Esophagus squamous epithelium (tissue), 5 donors: ENCODE measurements at places on chromosomes 11 and 22. TPM values are rescaled to one million over a fixed set of nuclear protein-coding genes. Genes with fewer than 3 reads are reported as not detected.
A peak's percentile ranks its signal among the peaks of the same experiment; 100 is the strongest.

UBQLN3 gene
- total RNA-seq: not detected

BATF2 gene
- total RNA-seq: not detected

DNA sequence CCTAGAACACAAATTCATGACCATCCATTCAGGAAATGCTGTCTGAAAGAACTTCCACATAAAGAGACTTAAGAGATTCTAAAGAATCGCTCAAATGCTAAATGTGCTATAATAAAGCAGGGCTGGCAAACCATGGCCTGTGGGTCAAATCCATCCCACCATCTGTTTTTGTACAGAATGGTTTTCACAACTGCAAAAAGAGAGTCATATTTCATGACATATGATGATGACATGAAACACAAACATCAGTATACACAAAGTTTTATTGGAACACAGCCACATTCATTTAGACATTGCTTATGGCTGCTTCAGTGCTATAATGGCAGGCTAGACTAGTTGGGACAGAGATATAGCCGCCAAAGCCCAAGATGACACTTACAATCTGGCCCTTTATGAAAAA, 85.1 kb downstream of the RRAS2 start:
- H3K4me3 ChIP-seq: no peak overlapping the region
- no peak for DNase-seq
- H3K36me3 ChIP-seq: no peaks in the 10 kb centered on the region
- H3K4me1 ChIP-seq: no peaks in the 10 kb centered on the region

PGA5 gene
- total RNA-seq: 0.19 TPM

DNA sequence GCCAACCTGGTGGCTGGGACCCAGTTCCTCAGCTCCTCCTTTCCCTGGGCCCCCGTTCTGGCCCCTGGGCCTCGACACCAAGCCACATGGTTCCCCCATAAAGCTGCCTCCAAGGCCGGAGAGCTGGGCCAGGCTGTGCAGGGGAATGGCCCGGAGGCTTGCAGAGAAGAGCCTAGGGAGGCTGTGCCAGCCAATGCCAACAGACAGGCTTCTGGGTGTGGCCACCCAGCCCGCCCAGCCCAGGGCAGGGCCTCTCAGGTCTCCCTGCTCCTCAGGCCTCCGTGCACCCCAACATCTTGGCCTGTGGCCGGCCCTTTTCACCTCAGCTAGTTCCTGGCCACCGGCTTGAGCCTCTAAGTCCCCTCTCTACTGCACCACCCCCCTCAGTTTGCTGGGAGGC, 17.4 kb upstream of the FLRT1 start:
- no peak overlapping the region for H3K27ac ChIP-seq
- no peaks in the 10 kb centered on the region for H3K27me3 ChIP-seq
- no peak overlapping the region for H3K4me3 ChIP-seq
- H3K36me3 ChIP-seq: no peaks in the 10 kb centered on the region
- H3K4me1 ChIP-seq: peaks cover 32% of the 10 kb centered on the region

DNA sequence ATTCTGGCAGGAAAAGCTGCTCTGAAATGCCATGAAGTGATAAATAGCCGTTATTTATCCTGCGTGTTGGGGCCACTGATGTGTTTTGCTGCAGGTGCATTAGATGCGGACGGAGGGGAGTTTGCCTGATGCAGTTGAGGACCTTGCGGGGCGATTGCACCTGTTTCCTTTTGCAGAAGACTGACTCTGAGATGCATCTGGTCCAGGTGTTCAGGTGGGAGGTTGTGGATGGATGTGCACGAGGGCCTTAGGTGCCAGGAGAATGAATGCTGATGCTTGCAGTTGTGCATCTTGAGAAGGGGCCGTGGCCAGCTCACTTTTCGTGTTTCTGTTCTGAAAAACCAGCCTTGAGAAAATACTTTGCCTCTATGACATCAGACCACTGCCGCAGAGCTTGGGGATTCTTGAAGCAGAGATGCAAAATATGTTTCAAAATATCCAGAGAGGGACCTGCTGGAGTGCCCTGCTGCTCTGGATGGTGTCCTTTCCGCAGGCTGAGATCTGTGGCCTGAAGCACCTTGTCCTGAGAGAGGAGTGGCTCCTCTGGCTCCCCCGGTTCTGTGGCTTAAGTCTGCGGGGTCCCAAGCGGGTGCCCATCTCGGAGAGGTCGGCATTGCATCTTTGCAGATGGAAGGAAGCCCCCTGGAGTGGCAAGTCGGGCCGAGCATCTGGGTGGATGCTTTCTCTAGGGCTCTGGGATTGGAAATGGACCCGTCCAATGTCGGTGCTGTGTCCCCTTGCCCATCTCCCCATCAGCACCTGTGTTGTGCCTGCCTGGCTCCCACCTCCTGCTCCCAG, 1031.1 kb downstream of the TBC1D22A start:
- H3K36me3 ChIP-seq: no peaks in the 10 kb centered on the region
- H3K4me1 ChIP-seq: no peaks in the 10 kb centered on the region
- DNase-seq: no peak
- no peak overlapping the region for H3K27ac ChIP-seq

DNA sequence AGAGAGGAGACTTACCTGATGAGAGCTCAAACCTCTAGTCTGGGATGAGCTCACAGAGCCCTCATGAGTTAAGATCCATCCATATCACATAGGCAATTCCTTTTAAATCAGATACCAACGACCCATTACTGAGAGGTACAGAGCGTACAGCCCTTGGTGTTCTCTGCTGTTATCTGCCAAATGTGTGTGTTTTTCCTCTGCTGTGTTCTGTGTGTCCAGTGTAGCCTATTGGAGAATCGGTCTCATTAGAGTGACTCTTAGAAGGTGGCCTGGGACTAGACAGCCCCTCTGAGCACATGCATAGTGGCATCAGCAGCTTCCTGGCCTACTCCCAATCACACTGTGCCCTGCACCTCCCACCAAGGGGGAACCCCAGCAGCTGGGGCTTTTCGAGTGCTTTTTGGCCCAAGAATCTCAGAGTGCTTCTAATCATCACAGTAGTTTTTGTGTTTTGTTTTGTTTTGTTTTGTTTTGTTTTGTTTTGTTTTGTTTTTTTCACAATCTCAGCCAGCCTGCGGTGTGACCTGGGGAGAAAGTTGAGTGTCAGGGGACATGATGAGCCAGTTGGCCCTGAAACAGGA, 25.4 kb downstream of the TP53AIP1 start:
- no peak overlapping the region for H3K4me3 ChIP-seq
- H3K27me3 ChIP-seq: no peaks in the 10 kb centered on the region

DNA sequence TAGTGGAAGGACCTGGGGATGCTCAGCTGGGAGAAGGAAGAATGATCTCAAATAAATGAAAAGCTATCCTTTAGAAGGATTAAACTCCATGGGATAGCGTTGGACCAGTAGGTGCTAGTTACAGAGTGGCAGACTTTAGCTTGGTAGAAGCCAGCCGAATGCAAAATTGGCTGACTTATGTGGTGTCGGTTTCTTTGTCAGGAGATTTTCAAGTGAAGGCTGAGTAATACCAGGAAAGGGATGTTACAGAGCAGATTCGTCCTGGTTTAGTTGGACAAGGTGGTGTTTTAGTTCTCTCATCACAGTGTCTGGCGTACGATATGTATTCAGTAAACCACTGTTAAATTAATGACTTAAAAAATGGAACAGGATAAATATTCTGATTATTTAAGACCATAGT, 26.0 kb downstream of the FDX1 start:
- H3K27ac ChIP-seq: no peak overlapping the region
- H3K4me3 ChIP-seq: no peak overlapping the region
- no peak for DNase-seq
- no peaks in the 10 kb centered on the region for H3K27me3 ChIP-seq
- no peaks in the 10 kb centered on the region for H3K36me3 ChIP-seq

EWSR1 gene
- 210 TPM for total RNA-seq

UBTFL1 gene
- not detected for total RNA-seq

GRCh38 chr11:35800970-35801953, 138.7 kb downstream of the TRIM44 start:
- no peak overlapping the region for H3K4me3 ChIP-seq
- peaks cover 68% of the 10 kb centered on the region for H3K4me1 ChIP-seq
- no peak overlapping the region for H3K27ac ChIP-seq
- no peak for DNase-seq
- peaks cover 2% of the 10 kb centered on the region for H3K36me3 ChIP-seq

DNA sequence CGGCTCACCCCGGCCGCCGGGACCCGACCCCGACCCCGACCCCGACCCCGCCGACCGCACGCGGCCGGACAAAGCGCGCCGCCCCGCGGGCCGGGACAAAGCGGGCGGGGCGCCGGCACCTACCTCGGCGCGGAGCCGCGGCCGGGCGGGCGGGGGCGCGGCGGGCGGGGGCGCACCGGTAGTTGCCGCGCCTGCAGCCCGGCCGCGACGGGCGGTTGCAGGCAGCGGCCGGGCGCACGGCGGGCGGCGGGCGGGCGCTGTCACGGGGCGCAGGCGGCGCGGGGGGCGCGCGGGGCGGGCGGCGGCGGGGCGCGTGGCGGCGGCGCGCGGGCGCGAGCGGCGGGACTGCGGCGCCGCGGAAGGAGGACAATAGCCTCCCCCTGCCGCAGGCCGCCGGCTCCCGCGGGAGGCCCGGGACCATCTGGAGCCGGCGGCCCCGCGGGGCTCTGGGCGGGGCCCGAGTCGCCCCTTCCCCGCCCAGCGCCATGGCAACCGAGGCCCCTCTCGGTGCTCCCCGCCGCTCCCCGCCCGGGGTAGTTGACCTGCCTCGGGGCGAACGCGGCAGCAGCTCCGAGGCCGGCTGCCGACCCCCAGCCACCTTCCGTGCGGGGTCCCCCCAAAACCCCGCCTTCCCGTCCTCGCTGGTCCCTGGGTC, 851 bp downstream of the SPTBN2 start:
- no peak for DNase-seq
- H3K36me3 ChIP-seq: no peaks in the 10 kb centered on the region
- H3K4me1 ChIP-seq: peaks cover 37% of the 10 kb centered on the region
- H3K27me3 ChIP-seq: no peaks in the 10 kb centered on the region
- H3K27ac ChIP-seq: peak overlapping the region; percentile 65
- H3K4me3 ChIP-seq: peak overlapping the region; percentile 58

MMP12 gene
- not detected for total RNA-seq

- H3K27me3 ChIP-seq: no peaks in the 10 kb centered on the region
- H3K27ac ChIP-seq: no peak overlapping the region
- H3K36me3 ChIP-seq: no peaks in the 10 kb centered on the region
- no peak for DNase-seq
Observed at GRCh38 chr11:26028393-26028911, 303.5 kb upstream of the ANO3 start.

DNA sequence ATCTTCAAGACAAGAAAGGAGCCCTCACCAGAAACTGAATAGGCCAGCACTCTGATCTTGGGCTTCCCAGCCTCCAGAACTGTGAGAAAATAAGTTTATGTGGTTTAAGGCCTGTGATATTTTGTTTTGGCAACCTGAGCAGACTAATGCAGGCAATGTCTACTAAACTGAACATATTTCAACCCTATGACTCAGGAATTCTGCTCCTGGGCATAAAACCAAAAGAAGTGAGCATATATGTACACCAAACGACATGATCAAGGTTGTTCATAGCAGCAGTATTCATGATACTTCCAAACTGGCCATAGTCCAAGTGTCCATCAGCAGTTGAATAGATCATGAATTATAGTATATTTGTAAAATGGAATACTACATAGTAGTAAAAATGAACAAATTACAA, 29.0 kb downstream of the CSNK2A3 start:
- H3K27me3 ChIP-seq: no peaks in the 10 kb centered on the region
- H3K4me1 ChIP-seq: no peaks in the 10 kb centered on the region
- H3K27ac ChIP-seq: no peak overlapping the region
- H3K36me3 ChIP-seq: no peaks in the 10 kb centered on the region
- no peak overlapping the region for H3K4me3 ChIP-seq

GRCh38 chr11:58796333-58796732, 48.2 kb downstream of the GLYATL2 start:
- no peaks in the 10 kb centered on the region for H3K36me3 ChIP-seq
- DNase-seq: no peak
- no peak overlapping the region for H3K27ac ChIP-seq
- no peak overlapping the region for H3K4me3 ChIP-seq
- H3K27me3 ChIP-seq: no peaks in the 10 kb centered on the region
- H3K4me1 ChIP-seq: no peaks in the 10 kb centered on the region

SF3A1 gene
- 29.1 TPM for total RNA-seq

- peaks cover 19% of the 10 kb centered on the region for H3K4me1 ChIP-seq
- H3K27me3 ChIP-seq: no peaks in the 10 kb centered on the region
- DNase-seq: no peak
- H3K36me3 ChIP-seq: no peaks in the 10 kb centered on the region
- no peak overlapping the region for H3K4me3 ChIP-seq
Observed at GRCh38 chr22:36245805-36246356, 6.6 kb upstream of the APOL2 start.

GRCh38 chr11:123419731-123420452, 10.2 kb upstream of the GRAMD1B start:
- no peak overlapping the region for H3K27ac ChIP-seq
- H3K27me3 ChIP-seq: no peaks in the 10 kb centered on the region
- H3K36me3 ChIP-seq: no peaks in the 10 kb centered on the region
- H3K4me3 ChIP-seq: no peak overlapping the region
- no peaks in the 10 kb centered on the region for H3K4me1 ChIP-seq
- DNase-seq: no peak

- no peaks in the 10 kb centered on the region for H3K27me3 ChIP-seq
- DNase-seq: no peak
- H3K4me1 ChIP-seq: peaks cover 51% of the 10 kb centered on the region
- peak overlapping the region; percentile 77 for H3K4me3 ChIP-seq
- H3K27ac ChIP-seq: peak overlapping the region; percentile 96
Observed at GRCh38 chr11:60915248-60915914, 1.4 kb downstream of the TMEM109 start.

OR8J3 gene
- total RNA-seq: not detected

DNA sequence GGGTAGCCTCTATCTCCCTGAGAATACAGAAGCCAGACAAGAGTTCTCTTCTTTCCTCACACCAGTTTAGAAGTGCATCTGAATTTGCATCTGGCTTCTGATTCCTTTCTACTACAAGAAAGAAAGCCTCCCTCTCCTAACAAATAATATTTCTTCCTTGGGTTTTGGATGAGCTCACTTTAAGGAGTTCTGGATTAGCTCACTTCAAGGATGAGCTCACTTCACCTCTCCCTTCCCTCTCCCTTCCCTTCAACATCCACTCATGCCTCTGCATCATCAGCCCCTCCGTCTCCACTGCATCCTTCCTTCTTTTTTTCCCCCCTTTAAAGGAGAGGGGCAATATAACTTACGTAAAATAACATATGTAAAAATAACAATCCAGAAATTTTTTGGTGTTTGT, 1.6 kb upstream of the MTNR1B start:
- no peak overlapping the region for H3K27ac ChIP-seq
- no peak overlapping the region for H3K4me3 ChIP-seq
- H3K27me3 ChIP-seq: no peaks in the 10 kb centered on the region
- H3K4me1 ChIP-seq: peaks cover 3% of the 10 kb centered on the region

DNA sequence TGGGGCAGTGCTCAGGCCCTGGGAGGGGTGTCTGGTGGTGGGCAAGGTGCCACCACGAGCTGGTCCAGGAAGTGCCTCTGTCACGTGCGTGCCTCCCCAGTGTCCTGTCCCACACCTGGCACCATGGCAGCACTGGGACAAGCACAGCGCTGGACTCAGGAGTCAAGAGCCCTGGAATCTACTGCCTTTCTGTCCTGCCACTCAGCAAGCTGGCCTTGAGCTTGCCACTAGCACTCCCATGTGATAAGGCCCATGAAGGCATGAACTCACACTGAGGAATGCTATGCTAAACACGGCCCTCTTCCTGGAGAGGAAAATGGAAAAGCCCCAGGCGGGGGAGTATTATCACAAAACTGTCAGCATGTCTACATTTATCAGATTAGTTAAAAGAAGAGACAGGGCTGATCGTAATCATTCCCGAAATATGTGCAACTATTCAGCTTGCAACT, 50.7 kb upstream of the SLC35C1 start:
- no peaks in the 10 kb centered on the region for H3K27me3 ChIP-seq
- no peaks in the 10 kb centered on the region for H3K4me1 ChIP-seq
- no peak overlapping the region for H3K4me3 ChIP-seq
- H3K27ac ChIP-seq: no peak overlapping the region
- no peak for DNase-seq
